Activated CD8-positive, alpha-beta memory T cell treated with anti-CD3 and anti-CD28 coated beads for 1 hour (primary cell): ENCODE measurements at places on chromosomes 1 and 21.

DNA sequence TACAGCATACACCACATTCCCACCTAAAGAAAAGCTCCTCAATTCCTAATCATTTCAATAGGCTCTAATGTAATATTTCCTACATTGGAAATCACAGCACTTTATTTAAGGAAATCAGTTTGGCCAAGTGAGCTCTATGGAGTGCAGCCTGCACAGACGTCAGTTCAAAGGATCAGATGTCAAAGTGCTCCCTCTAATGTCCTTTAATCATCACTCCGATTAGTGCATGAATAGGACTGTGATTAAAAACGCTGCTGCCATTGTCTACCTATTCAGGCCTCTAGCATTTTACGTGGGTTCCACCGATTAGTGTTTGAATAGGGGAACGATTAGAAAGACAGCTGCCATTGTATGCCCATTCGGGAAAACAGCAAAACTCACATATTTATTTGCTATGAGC, 50.2 kb downstream of the DPYD start:
- DNase-seq: no peak

- no peak for DNase-seq
Measured at GRCh38 chr1:69836971-69837636, 269.4 kb downstream of the LRRC7 start.

GRCh38 chr1:13775459-13775858, 75.5 kb downstream of the PRDM2 start:
- no peak for DNase-seq

DNA sequence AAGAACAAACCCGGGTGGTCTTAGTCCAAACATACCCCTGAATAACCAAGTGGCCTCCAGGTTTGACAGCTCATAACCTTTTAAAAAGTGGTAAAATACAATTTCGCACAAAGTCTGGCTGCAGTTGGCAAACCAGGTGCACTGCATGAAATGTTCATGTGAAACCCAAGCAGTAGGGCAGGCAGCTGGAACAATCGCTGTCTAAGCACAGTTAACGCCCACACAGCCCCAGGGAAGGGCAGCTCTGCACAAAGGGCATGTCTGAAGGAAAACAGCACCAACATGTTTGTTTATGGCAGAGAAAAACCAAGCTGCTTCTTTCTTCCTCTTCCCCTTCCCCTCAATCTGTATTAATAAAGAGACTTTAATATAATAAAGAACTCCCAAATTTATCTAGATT, 49.5 kb downstream of the KIAA1614 start:
- DNase-seq: no peak

DNA sequence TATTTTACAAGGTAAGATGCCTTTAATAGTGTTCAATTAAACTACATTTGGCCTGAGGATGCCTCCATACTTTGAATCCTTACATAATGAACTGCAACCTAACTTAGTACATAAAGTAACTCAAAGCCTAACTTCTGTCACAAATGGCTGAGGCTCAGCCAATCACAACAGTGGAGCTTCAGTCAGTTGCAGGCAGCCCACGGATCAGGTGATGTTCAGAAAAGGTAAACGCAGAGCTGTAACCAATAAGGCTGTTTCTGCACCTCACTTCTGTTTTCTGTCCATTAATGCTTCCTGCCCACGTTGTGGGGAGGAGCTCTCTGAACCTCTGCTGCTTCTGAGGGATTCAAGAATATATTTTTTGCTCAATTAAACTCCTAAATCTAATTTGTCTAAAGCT, 94.8 kb upstream of the KIAA0040 start:
- no peak for DNase-seq

DNA sequence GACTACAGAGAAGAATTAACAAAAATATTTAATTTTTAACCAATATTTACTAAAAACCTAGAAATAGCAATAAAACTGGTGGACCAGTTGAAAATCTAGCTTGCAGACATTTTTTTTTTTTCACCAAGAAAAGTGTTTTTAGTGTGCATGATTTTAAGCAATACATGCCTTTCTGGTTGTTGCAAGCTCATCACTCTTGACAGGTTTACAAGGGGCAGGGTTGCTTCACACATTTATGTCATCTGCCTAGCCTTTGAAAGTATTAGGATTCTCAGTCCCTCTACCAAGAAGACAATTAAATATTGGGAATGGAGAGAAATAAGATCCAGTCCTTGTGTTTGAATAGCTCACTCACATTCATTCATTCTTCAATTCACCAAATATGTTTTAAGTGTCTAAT, 53.8 kb upstream of the LYPLAL1 start:
- DNase-seq: no peak

DNA sequence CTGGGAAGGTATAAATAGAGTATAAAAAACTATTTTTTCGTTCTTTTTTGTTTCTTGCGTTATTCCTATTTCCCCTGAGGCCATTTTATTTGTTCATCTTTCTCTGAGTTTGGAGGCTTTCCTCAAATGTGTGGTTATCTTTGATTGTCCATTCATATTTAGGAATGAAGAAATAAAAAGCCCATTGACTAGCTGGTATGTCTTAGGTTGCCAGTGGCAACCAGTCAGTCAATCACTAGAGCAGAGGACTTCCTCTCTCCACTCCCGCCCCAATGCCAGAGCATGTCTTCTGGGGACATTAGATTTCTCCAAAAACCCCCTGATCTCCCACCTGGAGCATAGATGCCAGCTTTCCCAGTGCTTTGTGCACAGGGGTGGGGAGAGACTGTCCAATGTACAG, 20.7 kb upstream of the FOXE3 start:
- DNase-seq: no peak

GRCh38 chr1:192887426-192887825, 78.6 kb downstream of the RGS2 start:
- DNase-seq: no peak

GRCh38 chr1:198726455-198726854, 87.6 kb downstream of the PTPRC start:
- no peak for DNase-seq

DNA sequence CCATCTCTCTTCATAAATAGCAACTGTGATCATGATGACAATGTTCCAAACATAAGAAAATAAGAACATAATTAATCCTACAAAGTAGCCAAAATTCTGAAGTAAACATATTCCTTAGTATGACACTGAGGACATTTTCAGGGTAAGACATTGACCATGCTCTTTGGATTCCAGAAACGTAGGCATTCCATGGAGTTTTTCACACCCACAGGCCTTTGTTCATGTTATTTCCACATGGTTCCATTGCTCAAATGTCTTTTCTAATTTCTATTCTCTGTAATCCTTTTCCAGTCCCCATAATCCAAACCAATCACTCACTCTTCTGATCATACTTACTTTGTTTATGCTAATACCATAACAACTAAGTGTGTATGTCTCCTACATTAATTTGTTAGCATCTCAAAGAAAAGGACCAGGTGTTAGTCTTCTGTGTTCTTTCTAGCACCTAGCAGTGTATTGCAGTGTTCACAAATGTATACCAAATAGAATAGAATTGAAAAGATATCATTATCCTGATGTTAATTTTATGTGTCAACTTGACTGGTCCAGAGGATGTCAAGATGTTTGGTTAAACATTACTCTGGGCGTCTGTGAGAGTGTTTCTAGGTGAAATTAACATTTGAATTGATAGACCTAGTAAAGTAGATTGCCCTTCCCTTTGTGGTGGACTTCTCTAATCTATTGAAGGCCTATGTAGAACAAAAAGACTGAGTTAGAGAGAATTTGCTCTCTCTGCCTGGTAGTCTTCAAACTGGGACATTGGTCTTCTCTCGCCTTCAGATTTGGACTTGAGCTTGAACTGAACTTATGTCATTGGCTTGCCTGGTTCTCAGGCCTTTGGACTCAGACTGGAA, 516.6 kb downstream of the PTPRC start:
- DNase-seq: no peak

GRCh38 chr1:44881011-44881632, 38.1 kb upstream of the PTCH2 start:
- no peak for DNase-seq

- DNase-seq: no peak
Measured at GRCh38 chr21:39108291-39109162, 74.7 kb downstream of the PSMG1 start.

DNA sequence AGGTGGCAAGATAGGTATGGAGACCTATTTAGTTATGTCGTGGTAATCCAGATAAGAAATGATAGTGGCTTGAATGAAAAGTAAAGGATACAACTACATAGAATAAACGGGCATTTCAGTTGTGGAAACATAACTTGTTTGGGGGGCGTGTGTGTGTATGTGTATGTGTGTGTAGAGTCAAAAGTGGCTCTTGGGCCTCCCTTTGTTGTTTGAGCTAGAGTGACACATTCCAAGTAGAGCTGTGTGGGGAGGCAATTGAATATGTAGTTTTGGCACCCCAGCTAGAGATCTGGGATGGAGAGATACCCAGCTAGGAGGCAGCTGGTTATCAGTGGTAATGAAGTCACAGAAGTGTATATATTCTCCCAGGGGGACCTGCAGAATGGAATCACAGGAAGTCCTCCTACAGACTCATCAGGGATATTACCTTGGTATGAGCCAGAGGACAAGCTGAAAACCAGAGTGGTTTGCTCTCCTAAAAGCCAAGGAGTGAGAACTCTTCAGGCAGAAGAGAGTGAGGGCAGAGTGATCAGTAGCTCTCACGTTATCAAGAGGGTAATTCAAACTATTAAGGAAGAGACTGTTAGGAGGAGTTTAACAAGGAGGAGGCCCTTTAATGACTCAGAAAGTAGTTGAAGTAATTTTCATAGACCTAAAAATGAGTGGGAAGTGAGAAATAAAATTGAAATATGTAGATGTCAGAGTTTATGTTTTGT, 5.1 kb downstream of the CR1L start:
- no peak for DNase-seq

DNA sequence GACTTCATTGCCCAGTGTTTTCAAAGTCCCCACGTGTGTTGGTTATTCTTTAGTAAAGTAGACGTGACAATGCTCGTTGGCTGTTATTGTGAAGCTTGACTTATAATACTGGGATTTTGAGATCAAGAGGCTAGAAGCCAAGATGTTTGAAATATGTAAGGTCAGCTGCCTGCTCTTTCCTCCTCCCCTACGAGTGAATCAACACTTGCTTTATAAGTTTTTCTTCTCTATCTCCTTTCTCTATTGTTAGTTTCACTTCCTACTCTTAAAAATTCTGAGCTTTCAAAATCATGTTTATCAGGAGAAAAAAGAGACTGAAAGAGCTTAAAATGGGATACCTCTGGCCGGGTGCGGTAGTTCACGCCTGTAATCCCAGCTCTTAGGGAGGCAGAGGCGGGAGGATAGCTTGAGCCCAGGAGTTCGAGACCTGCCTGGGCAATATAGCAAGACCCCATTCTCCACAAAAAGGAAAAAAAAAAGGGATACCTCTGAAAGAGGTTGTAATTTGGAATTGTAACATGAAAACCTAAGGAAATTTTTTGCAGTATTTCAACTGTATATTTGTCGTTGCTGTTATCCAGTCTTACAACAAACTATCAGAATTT, 72.0 kb downstream of the EPB41 start:
- DNase-seq: no peak

GRCh38 chr1:151062741-151063371, 2.7 kb downstream of the MLLT11 start:
- no peak for DNase-seq

DNA sequence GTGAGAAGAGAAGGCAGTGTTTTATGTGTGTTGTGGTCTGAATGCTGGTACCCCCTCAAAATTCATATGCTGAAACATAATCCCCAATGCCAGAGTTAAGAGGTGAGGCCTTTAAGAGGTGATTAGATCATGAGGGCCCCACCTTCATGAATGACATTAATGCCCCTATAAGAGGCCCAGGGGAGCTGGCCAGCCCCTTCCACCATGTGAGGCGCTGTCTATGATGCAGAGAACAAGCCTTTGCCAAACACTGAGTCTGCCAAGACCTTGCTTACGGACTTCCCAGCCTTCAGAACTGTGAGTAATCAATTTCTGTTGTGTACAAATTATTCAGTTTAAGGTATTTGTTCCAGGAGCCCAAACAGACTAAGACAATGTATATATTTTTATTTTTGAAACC, 20.2 kb downstream of the CAPZB start:
- no peak for DNase-seq

DNA sequence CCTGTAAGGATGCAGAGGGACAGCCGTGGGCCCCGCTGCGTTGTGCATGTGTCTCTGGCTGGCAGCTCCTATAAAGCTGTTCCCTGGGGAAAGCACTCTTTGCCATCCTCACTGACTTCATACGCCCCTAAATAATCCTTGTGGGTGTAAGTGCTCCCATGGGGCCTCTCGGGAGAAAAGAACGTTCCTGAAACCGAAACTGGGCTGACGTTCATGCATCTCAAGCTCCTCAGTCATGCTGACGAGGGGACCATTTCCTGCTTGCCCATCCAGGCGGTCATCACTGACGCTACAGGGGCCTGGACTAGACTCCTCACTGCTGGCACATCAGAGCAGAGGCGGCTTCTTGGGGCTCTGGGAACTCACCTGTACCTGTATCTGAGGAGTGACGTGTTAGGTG, 73.1 kb upstream of the USP24 start:
- DNase-seq: no peak

GRCh38 chr1:172360511-172360910, 60.0 kb upstream of the C1orf105 start:
- no peak for DNase-seq

DNA sequence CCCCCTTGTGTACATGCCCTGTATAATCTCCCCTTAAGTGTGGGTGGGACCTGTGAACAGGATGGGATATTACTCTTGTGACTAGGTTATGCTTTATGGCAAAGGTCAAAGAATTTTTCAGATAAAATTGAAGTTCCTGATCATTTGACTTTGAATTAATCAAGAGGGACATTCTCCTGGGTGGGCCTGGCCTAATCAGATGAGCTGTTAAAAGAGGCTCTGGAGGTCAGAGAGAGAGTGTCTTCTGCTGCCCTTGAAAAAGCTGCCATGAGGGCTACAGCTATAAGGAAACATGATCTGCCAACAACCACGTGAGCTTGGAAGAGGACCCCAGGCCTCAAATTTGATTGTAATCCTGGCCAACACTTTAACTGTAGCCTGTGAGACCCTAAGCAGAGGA, 125.6 kb upstream of the CSF3R start:
- DNase-seq: no peak

DNA sequence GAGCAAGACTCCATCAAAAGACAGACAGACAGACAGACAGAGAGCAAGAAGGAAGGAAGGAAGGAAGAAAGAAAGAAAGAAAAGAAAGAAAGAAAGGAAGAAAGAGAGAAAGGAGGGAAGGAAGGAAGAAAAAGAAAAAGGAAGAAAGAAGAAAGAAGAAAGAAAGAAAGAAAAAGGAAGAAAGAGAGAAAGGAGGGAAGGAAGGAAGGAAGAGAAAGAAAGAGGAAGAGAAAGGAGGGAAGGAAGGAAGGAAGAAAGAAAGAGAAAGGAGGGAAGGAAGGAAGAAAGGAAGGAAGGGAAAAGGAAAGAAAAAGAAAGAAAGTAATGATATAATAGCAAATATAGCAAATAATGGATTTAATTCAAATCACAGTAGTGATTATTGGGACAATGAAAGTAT, 32.7 kb downstream of the CHML start:
- no peak for DNase-seq
